ENCODE measurements at places on chromosomes 7 and 10.

GRCh38 chr7:141339603-141340002 is 211.6 kb upstream of the AGK start:
- no peak for DNase-seq

GRCh38 chr7:22989643-22990587 is 24.0 kb downstream of the HYCC1 start:
- no peak for DNase-seq

DNA sequence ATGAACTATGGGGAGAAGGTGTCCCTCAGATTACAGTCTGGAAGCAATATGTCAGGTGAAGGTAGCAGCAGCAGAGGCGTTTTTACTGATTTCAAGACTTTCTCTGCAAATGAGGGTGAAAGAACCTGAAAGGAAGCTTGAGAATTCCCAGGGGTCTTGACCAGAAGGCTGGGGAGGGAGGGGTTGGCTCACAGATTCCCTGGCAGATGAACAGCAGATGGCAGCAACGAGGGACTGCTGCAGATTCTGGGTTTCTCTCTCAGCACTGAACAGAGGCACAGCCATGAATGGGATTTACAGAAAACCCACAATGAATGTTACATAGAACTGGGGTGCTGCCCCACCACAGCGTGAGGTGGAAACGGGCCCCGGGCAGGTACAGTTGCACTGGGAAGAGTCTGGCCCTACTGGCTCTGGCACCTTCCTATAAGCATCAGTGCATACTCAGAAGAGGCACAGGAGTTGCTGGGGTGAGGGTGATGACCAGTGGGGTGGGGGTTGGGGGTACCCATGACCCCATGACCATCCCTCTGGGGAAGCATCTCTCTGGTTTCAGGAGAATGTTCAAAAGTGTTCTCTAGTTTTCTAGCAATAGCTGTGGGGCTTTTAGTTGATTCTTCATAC is 317.8 kb downstream of the SH2D4B start:
- DNase-seq = no peak

- no peak for DNase-seq
These were observed 37.0 kb upstream of the GOT1 start for GRCh38 chr10:99467236-99467999.

DNA sequence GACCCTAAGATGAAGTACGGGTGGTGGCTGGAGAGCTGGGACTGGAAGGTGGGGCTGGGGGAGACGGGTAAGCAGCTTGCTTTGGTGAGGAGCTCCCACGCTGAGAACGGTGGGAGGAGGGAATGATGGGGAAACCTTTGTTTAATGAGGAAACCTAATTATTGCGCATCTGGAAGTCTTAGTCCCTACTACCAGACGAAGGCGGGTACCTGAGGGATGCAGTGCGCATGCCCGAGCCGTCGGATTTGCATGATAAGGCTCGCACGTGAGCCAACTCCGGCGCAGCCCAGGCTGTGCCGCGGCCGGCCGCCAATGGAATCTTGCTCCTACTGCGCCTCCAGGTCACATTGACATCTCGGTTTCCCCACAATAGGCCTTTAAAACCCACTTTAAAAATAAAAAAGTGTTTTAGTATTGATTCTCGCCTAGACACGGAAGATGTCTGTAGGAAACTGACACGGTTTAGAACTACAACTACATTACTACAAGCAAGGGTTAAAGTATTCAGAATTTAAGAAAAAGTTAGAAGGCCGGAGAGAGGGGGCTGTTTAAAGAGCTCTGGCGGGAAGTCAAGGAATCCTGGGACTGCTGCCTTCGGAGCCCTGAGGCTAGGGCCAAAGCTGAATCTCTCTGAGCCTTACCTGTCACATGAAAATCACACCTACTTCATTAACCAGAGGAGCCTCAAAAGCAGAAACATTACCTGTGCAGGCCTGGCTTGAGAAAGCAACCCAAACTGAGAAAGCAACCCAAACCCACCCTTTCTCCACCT is 12.1 kb upstream of the DLX6 start:
- DNase-seq = no peak

Data from stimulated activated CD4-positive, alpha-beta T cell treated with anti-CD3 and anti-CD28 coated beads, Interleukin-15, amount 100 ng/mL, for 1 hour (primary cell).